SW 1271 (cell line): ENCODE measurements at places on chromosomes 7 and 10.

- no peak for DNase-seq
Measured at GRCh38 chr7:22791204-22792158, 31.2 kb downstream of the TOMM7 start.

- DNase-seq: no peak
Measured at GRCh38 chr10:121296881-121297585, 301.2 kb downstream of the FGFR2 start.

DNA sequence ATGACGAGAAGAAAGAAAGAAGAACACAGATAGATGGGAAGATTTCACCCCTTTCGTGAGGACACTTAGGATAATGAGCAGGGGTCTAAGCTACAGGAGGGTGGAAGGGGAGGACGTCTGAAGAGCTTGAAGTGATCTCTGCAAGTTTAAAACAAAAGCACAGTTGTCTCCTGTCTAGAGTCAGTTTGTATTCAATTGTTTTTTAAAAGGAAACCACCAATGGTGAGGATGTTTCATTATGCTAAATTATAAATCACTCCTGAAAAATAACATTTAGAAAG lies 85.9 kb downstream of the ADAM12 start:
- DNase-seq: no peak

DNA sequence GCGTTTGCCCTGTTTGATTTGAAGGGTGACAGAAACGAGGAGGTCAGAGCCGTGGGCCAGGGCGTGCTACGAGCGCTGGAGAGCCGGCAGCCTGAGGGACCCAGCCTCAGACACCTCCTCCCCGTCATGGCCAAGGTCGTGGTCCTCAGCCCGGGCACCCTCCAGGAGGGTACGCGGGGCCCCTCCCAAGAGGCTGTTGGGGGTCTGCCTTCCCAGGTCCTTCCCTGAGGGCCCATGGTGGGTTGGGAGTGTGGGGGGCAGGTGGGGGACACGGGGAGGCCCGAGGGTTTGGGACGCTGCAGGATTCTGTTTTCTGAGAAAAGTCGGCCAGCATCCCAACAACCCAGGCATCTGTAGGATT lies 7.8 kb downstream of the AP5Z1 start:
- no peak for DNase-seq

- peak; percentile 40 for DNase-seq
Measured at GRCh38 chr7:142496545-142496991, 238.7 kb upstream of the PRSS58 start.

DNA sequence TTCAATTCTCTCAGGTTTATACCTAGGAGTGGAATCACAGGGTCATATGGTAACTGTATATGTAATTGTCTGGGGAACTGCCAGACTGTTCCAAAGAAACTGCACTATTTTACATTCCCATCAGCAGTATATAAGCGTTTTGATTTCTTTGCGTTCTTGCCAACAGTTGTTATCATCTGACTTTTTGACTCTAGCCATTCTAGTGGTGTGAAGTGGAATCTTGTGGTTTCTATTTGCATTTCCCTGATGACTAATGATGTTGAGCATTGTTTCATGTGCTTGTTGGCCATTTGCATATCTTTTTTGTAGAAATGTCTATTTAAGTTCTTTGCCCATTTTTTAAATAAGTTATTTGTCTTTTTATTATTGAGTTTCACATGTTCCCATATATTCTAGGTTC lies 44.3 kb upstream of the ZC3HAV1 start:
- peak; percentile 76 for DNase-seq

DNA sequence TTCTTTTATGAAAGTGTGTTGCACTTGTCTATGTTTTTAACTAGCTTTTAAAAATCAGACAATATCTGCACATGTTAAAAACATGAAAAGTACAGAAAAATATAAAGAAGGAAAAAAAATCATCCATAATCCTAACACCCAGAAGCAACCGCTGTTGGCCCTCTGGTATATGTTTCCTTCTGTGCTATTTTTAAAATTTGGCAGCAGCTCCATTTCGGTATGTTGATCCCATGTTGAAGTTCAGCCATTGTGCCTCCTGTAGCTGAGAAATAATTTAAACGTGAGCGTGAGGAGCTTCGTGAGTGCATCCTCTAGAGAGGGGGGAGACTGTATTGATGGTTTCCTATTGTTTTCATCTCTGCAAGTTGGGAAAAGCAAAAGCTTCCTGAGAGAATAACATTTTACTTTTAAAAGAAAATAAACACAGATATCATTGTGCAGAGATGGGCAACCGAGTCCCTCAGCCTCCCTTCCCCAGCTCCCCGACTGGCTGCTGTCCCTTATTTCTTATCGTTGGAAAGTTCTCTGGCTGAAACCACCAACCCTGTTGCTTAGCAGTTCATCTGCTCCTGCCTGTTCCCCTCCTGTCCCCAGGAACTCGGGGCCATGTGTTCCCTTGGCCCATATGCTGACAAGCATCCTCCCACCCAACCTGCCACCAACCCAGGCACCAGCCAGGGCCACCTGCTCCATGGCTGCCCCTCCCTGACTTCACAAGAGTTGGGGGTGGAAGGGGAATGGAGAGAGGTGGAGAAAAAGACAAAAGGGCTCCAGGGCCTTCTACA lies 499.1 kb upstream of the PODXL start:
- DNase-seq: no peak

- peak; percentile 40 for DNase-seq
Measured at GRCh38 chr7:64562256-64562625, 630 bp downstream of the ZNF680 start.

GRCh38 chr10:132845780-132846595 lies 60.0 kb upstream of the NKX6-2 start:
- DNase-seq: no peak

- DNase-seq: no peak
Measured at GRCh38 chr7:149882248-149883047, 8.7 kb downstream of the ATP6V0E2 start.

DNA sequence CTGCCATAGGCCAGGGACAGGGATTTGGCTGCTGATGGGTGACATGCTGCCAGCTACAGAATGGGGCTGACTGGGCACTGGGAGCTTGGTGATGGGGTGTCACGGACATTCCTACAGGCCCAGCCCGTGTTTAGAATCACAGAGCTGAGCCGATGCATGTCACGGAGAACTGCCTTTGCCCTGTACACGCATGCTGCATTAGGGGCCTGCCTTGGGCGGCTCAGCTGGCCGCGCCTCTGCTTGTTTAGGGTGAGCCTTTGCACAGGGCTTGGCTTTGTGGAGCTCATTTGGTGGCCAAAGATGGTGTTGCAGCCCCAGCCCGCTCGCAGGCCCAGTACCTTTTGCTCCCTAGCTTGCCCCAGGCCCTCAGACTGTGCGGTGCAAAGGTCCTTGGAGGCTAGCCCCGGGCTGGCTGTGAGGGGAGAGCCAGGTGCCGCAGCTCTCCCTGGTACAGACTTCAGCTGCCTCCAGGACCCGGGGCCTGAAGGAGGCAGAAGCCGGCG lies 108.4 kb upstream of the BTBD16 start:
- no peak for DNase-seq

- DNase-seq: no peak
Measured at GRCh38 chr7:96052860-96053470, 268.9 kb downstream of the SLC25A13 start.

- DNase-seq: no peak
Measured at GRCh38 chr10:16919121-16919982, 102.1 kb upstream of the RSU1 start.

- DNase-seq: no peak
Measured at GRCh38 chr10:113566888-113567287, 14.0 kb downstream of the HABP2 start.

DNA sequence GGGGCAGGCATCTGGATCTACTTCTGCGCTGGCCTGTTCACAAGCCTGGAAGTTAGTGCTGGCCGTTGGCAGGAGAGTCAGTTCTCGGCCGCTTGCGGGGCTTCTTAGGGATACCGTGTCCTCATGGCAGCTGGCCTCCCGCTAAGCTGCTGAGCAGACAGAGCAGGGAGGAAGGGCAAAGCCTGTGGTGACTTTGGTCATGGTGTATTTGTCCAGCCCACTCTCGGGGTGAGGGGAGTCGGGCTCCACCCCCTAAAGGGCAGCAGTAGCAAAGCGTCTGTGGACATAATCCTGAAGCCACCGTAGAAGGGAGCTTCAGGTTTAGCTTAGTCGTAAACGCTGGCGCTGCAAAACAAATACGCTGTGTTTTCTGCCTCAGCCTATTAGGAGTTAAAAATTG lies 12.2 kb downstream of the UBE3C start:
- DNase-seq: no peak

DNA sequence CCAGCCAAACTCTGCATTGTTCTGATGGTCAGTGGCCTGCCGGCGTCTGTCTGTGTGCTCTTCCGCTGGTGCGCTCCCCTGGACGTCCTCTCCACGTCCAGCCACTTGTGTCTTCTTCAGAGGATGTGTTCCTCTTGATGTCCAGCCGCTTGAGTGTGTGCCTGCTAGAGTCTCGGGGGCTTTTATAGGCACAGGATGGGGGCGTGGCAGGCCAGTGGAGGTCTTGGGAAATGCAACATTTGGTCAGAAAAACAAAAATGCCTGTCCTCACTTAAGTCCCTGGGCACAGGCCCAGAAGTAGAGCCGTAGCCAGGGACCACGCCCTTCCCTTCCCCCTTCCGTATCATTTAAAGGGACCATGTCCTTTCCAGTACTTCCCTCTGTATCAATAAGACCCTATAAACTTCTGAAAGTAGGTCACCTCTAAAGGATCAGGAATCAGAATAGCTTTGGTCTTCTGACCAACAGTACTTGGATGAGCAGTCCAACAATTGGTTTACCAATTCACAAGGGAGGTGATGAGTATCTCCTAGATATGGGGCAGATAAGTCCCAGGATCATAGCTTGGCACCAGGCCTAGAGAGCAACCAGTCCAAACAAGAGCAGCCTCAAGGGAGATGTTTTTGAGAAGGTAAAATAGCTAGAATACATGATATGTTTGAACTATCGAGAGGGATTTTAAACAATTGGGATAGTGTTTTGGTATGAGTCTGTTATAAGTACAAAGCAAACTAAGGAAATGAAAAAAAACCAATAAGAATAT lies 32.2 kb upstream of the PNLIPRP3 start:
- DNase-seq: no peak

DNA sequence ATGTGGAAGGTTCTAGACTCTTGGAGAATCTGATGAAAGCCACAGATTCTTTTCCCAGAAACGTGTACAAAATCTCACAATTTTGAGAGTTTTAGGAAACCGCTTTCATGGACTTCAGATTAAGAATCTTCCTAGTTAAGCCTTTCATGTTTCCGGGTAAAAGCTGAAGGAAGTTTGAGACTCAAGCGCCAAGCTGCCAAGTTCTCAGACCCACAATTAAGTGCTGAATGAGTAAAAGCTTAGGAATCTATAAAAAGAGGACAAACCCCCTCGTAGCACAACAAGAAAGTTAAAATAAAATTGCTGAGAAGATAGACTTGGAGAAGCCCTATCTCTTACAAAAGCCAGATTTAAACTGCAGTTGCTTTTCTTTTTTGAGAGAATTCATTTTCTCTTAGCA lies 99.6 kb downstream of the ST8SIA6 start:
- DNase-seq: no peak

- no peak for DNase-seq
Measured at GRCh38 chr10:43131906-43132305, 6.3 kb upstream of the CSGALNACT2 start.

GRCh38 chr10:30092151-30092790 lies 32.9 kb upstream of the JCAD start:
- no peak for DNase-seq

GRCh38 chr7:44348300-44348699 lies 22.9 kb upstream of the CAMK2B start:
- DNase-seq: peak; percentile 36

- peak; percentile 5 for DNase-seq
Measured at GRCh38 chr7:30717181-30717580, 34.8 kb upstream of the INMT start.

GRCh38 chr10:1085258-1085657 lies 29.1 kb downstream of the WDR37 start:
- no peak for DNase-seq

GRCh38 chr10:31757386-31757791 lies 171.2 kb downstream of the ARHGAP12 start:
- DNase-seq: no peak

DNA sequence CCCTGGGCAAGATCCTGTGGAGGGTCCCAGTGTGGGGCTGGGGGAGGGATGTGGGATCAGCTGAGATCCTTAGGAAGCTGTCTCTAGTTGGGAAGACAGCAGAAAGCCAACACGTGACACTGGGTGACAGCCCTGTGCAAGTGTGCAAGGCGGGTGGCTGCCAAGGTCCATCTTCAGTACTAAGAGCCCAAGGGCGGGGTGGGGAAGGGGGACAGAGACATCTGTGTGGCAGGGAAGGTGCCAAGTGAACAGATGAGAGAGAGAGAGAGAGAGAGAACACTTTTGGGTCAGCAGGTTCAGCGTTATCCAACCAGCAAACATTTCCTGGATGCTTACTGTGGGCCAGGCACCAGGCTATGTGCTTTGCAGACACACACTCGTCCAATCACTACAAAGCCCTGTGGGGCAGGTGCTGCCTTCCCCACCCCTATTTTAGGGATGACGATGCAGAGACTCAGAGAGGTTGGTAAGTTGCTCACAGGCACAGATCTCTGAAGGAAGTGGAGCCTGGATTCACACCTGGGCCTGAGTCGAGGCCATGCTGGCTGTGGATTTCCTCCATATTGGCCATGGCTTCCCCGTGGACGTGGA lies 135.7 kb downstream of the GRK5 start:
- DNase-seq: no peak

GRCh38 chr7:124577256-124577655 lies 188.3 kb downstream of the GPR37 start:
- no peak for DNase-seq

- no peak for DNase-seq
Measured at GRCh38 chr10:104197364-104197763, 34.8 kb downstream of the CFAP43 start.

DNA sequence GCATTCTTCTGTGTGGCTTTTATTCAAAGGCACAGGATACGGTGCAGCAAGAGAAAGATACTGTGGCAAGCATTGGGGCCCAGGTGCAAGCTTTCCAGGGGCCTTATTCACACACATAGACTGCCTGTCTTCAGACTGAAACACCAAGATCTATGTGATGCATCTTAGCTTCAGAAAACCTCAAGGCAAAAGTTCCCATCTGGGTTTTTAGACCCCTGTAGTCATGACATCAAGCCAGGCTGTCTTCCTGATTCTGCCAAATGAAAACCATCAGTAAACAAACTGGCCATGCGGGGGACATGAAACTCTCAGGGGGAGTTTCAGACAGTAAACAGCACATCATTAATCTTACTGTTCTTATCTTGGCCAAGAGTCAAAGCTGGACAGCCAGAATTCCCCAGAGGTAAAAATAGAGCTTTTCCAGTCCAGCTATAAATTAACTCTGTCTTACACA lies 9.8 kb downstream of the AGBL3 start:
- no peak for DNase-seq

DNA sequence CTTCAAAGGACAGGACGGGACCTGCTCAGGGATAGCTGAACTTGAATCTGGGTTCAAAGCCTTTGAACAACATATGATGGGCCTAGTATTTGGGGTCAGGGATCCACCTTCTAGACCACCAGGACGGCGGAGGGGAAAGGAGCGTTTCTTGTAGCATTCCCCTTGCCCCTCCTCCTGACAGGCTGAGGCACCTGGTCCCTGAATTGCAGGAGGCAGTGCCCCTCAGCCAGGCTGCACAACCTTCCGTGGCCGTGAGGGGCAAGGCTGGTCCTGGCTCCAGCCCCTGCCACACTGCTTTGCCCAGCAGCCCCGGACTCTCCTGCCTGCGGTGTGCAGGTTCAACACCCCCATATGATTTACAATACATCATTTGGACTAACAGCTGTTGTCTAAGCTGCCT lies 58.1 kb downstream of the INSIG1 start:
- no peak for DNase-seq

GRCh38 chr7:132218876-132219275 lies 357.4 kb downstream of the PLXNA4 start:
- no peak for DNase-seq
